ENCODE measurements at places on chromosomes 13 and 19. TPM values are rescaled to one million over a fixed set of nuclear protein-coding genes. Genes with fewer than 3 reads are reported as not detected.

GRCh38 chr13:84399320-84400085, 517.2 kb upstream of the SLITRK1 start:
- DNase-seq: no peak

The ZNF285 gene
- 4.2 TPM for polyA plus RNA-seq

The GFY gene
- not detected for polyA plus RNA-seq

The GZMM gene
- polyA plus RNA-seq: 0.32 TPM

DNA sequence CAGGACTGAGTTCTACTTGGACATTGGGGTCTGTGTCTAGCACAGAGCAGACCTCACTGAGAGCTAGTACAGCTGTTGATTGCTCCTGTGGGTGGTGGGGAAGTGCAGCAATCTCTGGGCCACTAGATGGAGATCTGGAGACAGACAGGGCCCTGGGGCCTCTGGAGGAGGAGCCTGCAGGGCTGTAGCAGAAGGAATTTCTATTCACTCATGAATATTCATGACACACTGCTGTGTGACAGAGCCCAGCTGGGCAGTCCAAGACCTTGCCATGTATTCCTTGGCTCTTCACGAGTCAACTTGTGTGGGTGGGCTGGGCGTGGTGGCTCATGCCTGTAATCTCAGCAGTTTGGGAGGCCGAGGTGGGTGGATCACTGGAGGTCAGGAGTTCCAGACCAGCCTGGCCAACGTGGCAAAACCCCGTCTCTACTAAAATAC, 37.5 kb downstream of the SUGP2 start:
- DNase-seq: peak; percentile 31

DNA sequence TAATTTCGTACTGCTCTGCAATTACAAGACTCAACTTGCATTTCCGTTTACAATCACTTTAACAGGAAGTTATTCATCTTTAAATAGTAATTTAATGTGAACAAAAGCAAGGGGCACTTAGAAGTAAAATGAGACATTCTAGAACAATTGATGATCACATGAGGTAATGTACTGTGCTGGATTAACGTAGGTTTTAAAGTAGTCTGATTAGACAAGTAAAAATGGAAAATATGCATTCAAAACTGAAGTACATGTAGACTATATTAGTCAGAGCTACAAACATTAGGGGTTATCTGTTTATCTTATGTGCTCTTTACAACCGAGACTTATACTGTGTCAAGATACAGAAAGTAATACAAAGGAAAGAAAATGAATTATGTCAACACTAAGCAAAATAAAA, 1528.0 kb downstream of the SLITRK5 start:
- no peak for DNase-seq

The IZUMO2 gene
- not detected for polyA plus RNA-seq

DNA sequence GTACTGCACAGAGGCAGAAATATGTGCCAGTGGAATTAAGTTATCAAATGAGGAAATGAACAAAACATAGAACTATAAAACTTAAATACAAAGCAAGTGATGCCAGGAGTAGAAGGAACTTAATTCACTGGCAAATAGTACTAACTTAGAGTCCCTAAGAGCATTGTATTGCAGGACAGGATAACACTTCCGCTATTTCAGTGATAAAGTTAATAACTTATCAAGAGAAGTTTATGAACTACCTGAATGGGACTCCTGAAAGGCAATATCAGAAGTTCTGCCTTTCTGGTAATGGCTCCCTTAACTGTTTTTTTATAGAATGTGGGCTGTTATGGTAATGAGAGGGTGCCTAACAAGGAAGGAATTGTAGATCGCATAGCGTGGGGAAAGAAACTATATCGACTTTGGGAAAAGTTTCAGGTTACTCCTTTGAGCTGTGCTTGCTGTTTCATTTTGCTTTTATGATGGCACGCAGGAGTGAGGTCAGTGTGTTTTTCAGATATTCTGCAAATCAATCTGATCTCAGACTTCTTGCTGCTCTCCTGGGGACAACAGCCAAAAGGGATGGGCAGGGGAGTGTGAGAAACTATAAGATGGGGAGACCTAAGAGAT, 95.3 kb upstream of the MLNR start:
- DNase-seq: no peak

Measured in muscle of arm (tissue), 14 donors.